ENCODE measurements at places on chromosomes 5 and 9.

- no peak for DNase-seq
Measured at GRCh38 chr9:138070815-138071214, 193.2 kb downstream of the CACNA1B start.

GRCh38 chr9:12774861-12775678 lies at the start of gene LURAP1L:
Gene LURAP1L, plus strand, starts transcription at chr9:12775020. Its CDS starts 696 bp downstream, at chr9:12775716.
- peak; percentile 52 for DNase-seq

GRCh38 chr5:23319901-23320300 lies 187.5 kb upstream of the PRDM9 start:
- no peak for DNase-seq

GRCh38 chr5:80337379-80337778 lies 17.6 kb downstream of the SPZ1 start:
- DNase-seq = no peak

GRCh38 chr5:157108976-157109375 lies at the start of gene HAVCR2:
Gene HAVCR2, minus strand, starts transcription at chr5:157109044. Its CDS starts 61 bp downstream, at chr5:157108983.
- DNase-seq = no peak

GRCh38 chr9:81370096-81370495 lies 319.3 kb downstream of the TLE1 start:
- no peak for DNase-seq

DNA sequence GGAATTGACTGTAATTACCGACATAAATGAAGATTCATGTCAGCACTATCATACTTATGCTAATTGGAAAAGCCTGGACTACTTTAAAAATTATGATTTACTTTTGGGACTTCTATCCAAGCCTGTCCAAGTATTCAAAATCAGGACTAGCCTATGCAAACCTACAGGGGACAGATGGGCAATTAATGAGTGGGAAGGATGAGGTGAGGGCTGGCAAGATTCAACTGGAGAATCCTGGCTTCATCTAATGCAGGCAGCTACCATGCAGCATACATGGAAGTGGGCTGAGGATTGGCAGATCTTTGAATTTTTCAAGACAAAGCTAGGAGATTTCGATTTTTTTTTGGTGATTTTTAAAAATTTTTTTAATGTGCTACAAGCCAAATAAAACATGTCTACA lies 532.6 kb downstream of the CSNK1G3 start:
- no peak for DNase-seq

DNA sequence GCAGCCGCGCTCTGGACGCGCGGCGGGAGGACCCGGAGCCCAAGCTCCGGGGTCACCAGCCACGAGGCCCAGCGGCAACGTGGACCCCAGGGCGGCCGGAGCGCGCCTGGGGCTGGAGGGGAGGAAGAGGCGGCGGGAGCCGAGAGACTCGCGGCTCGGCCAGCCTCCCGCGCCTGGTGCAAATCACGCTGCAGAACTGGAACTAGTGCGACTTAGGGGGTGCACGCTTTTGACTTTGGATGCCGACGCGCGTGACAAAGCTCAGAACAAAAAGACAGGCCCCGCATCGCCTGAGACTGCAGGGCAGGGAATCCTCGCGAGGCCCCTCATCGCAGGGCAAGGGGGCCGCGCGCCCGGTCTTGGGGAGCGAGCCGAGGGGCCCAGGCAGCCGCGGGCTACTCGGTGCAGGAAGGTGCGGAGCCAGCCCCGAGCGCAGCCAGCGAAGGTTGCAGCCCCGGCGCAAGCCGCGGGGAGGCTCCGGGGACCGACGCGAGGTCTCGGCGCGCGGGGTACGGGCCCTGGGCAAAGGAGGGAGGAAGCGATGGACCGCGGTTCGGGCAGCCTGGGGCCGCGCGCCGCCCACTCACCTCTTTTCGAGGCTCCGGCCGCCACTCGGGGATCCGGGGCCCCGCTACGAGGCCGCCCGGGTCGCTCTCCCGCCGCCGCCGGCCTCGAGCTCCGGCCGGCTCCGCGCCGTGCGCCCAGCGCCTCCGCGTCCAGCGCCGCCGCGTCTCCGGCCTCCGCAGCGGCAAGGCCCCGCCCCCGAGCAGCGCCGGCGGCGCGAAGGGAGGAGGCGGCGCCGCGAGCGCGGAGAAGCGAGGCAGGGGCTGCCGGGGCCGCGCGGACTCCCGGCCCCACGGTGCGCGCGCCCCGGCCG lies at the start of gene GOLM1:
TSS of gene GOLM1 (minus strand) at position 735 of the 877 bp plus-strand sequence. CDS start 20,238 bp downstream, outside the sequence.
- peak; percentile 61 for DNase-seq

- DNase-seq = no peak
Measured at GRCh38 chr5:119996128-119996527, 366.8 kb downstream of the FAM170A start.

DNA sequence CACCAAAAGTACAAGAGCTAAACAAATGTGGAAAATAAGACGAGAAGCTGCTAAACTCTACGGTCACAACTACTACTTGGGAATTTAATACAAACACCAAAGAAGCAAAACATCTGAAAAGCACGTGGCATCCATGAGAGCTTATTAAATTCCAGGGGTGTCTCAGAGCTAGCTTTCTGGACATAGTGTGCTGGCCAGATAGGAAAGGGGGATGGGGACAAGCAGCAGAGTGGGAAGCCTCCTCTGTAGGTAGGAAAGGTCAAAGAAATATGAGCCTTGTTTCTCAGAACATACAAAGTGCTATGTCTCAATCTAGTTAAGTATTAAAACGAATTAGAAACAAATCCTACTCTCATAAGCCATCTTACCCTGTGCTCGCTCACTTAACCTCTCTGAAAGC lies 51.3 kb upstream of the GOLPH3 start:
- no peak for DNase-seq
